ENCODE measurements at places on chromosomes 11 and 22.

DNA sequence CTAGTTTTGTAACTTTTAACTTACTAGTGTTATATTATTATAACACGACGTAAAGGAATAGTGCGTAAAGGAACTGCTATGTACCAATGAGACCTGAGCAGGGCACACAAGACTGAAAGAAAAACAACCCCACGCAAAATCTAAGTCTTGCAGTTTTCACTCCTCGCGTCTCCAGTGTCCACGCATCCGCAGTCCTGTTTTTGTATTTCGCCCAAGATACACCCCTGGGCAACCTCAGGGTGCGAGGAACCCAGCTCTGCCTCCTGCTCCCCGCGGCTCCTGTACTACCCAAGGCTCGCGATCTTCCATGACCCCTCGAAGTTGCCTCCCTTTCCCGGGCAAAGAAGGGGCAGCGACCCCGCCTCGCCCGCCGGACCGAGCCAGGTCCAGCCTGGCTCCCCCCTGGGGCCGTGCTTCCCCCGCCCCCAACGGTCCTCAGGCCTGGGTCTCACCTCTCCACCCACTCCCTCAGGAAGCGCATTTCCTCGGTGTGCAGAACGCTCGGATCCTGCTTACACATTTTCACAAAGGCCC lies 393 bp downstream of the ST13 start:
- no peak for DNase-seq

DNA sequence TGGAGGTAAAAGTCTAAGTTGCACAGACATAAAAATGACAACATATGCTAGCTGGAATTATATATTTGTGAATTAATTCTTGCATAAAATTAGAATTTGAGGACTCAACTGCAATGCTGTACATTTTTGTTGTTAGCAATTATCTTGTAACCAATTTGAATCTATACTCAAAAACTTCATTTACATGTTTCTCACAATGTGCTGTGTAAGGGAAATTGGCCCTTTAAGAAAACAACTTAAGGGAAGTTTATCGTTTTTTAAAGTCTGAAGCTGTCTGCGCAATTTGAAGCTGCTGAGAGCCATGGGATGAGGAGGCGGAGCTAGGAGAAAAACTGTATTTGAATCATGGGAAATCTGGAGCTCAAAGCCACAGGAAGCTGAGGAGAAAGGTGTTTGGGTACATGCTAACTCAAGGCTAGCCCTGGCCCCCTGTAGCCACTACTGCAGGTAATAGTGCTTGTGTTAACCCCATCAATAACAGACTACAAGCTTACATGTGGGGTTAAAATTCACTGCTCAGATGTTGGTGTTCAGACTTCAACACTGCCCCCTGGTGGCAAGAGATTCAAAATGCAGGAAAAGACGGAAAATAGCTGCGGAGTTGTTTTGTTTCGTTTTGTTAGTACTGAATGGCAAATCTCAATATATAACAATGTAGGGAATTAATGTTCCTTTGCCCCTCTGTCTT lies 126.1 kb downstream of the BRD1 start:
- no peak for DNase-seq

GRCh38 chr11:124676386-124676785 lies 2.7 kb downstream of the SPA17 start:
- DNase-seq = no peak

DNA sequence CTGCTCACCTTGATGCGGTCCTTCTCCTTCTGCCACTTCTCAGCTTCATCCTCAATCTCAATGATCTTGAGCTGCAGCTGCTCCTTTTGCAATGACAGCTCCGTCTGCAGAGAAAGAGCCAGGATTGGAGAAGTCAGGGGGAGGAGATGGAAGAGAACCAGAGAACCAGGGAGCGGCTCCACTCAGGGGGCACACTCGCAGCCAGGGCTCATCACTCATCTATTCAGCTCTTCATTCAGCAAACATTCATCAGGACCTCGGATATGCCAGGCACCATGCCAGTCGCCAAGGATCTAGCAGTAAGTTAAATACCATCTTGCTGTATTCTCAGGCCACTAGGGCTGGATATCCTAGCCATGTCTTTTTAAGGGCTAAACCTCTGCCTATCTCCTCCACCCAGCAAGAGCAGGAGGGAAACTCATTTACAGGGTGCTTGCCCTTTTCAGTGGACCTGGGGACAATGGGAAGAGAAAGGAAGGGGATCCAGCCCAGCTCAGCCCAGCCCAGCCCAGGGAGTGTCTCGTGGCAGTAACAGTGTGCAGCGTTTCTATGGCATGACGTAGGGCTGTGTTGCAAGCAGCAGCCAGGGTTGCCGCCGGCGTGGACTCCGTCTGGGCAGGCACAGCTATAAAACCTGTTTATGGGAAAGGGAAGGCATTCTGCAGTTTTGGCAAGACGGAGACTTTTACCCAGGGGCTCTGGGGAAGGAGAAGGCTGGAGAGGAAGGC lies 9.4 kb downstream of the TRIM29 start:
- no peak for DNase-seq

DNA sequence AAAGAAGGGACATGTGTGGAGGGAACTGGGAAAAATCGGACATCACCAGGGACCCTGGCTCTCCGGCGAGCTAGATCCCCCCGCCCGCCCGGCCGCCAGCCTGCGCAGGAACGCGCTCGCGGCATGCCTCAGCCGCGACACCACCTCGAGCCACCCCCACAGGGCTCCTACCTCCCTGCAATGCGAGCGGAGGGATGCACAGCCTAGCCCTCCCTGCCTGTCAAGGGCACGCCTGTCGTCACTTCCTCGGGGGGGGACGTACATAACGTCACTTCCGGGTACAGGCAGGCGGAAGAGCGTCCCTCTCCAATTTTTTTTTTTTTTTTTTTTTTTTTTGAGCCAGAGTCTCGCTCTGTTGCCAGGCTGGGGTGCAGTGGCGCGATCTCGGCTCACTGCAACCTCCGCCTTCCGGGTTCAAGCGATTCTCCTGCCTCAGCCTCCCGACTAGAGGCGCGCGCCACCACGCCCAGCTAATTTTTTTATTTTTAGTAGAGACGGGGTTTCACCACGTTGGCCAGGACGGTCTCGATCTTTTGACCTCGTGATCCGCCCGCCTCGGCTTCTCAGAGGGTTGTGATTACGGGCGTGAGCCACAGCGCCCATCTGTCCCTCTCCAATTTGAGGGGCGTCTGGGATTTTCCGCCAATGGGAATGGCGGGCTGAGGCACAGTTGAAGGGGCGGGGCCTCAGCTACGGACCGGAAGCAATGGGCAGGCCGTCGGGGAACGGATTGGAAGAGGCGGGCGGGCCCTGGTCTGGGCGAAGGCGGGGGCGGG lies at the start of gene TXN2:
Gene TXN2 (minus strand): TSS at position 248 of the 776 bp plus-strand sequence. CDS start 803 bp downstream, outside the sequence.
- DNase-seq = peak; percentile 95

GRCh38 chr11:62725646-62726045 lies 1.6 kb downstream of the HNRNPUL2 start:
- DNase-seq = no peak

- no peak for DNase-seq
Measured at GRCh38 chr22:19174106-19175025, 4.2 kb downstream of the SLC25A1 start.

Data from stimulated activated CD4-positive, alpha-beta T cell treated with anti-CD3 and anti-CD28 coated beads, Interleukin-2, amount 100 ng/mL, for 24 hours (primary cell).